Stimulated activated CD8-positive, alpha-beta memory T cell treated with anti-CD3 and anti-CD28 coated beads, Interleukin-4, amount 100 ng/mL, for 1 hour (primary cell): ENCODE measurements at places on chromosomes 7 and 10.

DNA sequence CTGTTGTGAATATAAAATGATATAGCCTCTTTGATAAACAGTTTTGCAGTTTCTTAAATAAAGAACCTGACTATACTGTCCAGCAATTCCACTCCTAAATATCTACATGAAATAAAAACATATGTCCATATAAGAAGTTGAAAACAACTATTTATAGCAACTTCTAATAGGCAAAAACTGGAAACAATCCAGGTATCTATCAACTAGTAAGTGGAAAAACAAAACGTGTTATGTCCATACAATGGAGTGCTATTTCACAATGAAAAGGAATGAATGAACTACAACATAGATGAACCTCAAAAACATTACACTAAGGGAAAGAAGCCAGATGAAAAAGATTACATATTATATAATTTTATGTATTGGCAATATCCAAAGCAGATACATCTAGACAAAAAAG lies 268.9 kb downstream of the CSTF2T start:
- no peak for DNase-seq

DNA sequence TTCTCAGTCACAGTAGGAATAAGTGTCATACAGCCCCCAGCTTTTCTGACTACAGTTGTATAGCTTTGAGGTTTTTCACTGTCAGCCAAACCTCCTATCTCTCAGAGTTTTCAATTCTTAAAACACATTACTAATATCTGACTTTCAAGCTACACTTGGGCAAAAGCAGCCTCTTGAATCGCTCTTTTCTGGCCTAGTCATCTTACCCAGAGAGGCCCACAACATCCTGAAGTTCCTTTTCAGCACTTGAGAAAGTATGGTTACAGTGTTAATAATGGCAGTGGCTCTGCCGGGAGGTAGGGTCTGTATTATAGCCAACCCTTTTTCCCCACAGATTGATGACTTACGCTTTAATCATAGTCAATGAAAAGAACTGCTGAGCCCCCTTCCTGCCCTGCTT lies 181.0 kb downstream of the LRRC4 start:
- no peak for DNase-seq

DNA sequence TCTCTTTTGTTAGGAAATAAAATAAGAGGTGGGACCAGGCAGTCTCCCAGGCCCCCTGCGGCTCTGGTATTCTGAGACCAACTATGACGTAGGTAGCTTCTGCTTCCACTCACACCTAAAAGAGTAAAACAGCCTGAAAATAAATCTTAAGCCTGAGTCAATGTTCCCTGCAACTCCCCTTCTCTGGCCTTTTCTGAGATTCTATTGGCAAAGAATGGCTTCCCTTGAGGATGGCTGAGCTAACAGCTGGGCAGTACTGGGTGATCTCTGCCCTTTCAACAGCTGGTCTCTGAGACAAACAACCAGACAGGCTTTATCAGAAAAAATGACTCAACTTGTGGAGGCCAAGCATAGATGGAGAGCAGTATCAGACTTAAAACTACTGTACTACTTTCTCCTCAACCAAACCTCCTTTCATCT lies 58.7 kb downstream of the CREB3L2 start:
- no peak for DNase-seq

DNA sequence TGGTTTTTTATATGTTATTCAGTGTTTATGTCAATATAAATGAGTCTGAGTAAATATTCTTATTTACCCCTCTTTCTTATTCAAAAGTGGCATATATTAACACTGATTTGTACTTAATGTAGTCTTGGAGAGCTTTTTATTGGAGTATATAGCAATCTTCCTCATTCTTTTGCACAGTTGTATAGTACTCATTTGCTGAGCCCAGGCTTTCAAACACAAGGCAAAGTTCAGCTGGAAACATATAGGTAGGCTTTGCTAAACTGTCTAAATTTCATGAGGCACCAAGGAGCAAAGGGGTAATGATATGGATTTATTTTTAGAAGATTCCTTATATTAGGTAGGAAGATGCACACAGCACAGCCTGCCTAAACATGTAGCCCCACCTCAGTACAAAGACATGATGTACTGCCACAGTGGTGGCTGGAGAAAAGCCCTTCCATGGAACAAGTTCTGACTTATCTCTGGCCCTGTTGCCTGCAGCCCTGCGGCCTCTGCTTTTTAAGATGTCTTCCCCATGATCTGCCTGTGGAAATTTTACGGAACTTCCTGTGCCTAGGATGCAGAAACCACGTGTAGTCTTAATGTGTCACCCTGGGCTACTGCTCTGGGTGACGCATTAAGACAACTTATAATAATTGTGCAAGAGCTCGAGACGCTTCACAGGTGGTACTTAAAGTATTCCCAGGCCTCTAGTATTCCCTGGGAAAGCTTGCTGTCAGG lies 9.6 kb upstream of the PDCD4 start:
- no peak for DNase-seq

GRCh38 chr7:33674804-33675411 lies 230.4 kb upstream of the BMPER start:
- DNase-seq: no peak

DNA sequence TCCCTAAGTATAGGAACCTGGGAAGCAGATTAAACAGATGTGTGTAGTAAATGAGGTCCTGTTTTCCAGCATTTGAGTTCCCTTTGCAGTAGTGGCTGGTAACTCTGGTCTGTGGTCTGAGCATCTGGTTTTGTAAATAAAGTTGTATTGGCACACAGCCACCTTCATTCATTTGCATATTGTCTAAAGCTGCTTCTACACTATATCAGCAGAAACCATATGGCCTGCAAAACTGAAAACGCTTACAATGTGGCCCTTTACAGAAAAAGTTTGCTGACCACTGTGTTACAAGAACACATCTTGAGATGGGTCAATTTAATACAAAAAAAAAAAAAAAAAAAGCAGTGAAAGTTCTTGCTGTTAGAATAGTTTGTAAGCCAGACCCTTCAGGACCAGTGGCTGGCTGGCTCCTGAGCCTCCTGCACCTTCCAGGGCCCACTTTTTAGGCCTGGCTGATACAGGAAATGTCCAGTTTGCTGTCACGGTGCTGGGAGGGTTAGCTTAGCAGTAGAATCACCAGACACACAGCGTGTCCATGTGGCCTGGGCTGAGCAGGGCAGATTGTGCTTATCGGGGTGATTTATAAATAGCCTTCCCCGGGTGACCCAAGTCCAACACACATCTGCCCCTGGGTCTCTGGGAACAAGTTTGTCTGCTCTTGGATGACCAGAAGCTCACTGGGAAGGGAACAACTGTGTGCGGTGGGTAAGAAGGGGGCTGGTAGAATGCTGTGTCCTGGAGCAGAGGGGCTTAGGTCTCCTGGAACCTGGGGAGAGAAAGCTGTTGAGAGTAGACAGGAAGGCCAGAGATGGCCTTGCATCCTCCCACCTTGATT lies 1.4 kb downstream of the C10orf71 start:
- no peak for DNase-seq
